Stimulated activated CD4-positive, alpha-beta T cell treated with anti-CD3 and anti-CD28 coated beads, Interleukin-15, amount 100 ng/mL, for 48 hours (primary cell): ENCODE measurements at places on chromosomes 12 and 14.

DNA sequence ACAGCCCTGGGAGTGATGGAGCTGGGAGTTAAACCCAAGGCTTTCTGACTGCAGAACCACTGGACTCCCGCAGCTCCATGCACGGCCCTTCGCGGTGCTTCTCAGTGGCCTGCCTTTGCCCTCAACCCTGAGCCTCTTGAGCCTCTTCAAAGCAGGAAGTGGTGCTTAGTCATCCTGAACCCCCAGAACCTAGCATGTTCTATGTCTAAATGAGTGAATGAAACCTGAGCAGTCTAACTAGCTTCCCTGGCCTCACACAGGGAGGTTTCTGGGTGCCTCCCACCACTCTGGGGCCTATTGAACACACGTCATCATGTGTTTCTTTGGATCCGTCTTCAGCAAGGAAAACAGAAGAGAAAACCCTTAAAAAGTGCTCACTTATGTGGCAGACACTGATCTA lies 117.9 kb upstream of the SFSWAP start:
- no peak for DNase-seq

DNA sequence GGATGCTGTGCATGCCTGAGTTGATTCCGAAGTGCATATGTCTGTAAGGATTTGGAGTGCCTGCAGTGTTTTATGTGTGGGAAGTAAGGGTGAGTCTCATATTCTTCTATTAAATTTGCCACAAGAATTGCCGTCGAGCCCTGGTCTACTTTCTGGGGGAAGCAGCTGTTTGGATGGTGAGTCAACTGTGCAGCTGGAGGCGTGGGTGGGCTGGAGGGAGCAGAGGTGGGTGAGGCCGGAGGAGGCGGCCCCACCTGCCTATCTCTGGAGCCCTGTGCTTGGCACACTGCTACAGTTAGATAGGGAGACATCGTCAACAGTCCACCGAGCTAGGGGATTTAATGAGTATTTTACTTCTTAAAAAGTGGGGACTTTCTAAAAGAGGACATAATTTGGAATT lies 9.7 kb downstream of the GLRX5 start:
- DNase-seq = no peak

DNA sequence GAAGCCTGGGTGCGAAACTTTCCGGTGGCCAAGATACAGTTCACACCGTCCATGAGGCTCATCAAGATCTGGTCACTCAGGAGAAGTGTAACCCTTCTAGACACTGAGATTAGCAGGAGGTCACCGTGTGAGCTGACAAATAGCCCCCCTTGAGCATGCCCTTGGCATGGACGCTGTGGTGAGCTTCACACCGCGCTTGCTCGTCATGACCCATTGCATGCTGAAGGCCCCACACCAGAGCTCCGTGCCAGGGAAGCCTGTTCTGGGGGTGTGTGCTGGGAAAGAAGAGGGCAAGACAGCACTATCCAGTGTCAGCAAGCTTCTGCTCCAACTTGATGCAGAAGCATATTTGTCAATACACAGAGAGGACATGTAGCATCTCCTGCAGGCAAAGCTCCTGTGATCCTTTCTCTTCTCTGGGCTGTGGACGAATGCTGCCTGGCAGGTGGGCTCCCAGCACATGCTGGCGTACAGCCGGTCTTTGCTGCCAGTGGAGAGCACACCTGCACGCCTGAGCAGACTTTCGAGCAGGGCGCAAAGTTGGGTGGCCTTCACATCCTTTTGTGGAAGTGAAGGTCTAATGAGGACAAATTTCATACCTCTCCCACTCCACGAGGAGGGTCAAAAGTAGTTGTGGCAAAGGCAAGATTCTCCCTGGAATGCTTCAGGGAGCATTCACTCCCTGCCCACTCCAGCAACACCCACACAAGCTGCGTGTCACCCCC lies 126.9 kb upstream of the FKBP4 start:
- no peak for DNase-seq

DNA sequence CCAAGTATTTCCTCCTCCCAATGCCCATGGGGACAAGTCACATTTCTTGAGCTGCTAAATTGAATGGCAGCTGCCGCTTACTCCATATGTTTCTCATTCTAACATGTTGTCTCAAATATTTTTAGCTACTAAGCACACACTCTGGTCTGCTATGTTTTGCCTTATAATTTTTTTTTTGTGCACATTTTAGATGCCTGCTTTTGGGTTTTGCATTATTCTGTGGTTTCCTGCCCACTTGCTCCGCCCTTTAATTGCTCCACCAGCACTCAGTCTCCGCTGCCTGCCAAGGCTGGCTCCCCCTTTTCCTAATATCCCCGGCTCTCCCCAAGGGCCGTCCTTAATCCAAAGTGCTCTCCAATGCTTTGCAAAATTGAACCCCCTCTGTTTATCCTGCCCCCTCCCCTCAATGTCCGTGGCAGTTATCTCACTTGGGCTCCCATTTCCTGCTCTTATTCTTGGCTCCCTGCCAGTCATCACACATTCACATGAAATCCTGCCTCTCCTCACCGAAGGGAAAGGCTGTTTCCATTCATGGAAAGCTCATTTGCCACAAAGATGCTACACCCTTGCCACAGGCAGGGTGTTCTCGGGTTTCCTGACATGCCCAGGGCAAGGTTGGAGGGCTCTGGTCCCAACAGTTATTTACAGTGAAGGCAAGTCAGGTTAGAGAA lies 79.4 kb downstream of the C12orf75 start:
- no peak for DNase-seq

DNA sequence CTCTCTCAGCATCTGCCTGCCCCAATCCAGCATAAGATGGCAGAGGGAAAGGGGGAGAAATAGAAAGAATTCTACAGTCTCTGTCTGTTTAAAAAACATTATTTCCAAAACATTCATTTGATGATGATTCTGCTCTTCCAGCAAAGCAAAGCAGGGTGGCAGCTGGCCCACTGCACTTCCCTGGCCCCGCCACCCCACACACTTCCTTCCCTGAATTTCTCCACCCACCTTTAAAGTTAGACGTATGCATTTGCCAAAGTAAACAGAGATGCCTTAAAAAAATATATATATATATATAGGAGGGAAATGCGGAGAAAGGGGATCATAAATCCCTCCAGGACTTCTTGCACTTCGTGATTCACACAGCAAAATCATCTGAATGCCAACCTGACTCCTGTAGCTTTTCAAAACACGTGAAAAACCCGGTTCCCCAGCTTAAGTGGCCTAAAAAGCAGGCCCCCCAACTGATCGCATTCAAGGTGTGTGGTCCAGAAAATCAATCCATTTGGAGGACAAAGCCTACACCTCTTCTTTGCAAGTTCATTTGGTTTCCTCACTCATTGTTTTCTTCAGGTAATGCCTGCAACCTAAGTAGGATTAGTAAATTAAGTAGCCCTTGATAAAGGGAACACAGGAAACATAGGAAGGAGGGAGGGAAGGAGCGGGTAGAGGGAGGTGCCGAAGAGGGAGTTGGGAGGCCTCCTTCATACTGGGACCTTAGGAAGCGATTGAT lies 68.8 kb downstream of the LLPH start:
- DNase-seq = no peak

- DNase-seq = no peak
These were observed 7.0 kb downstream of the ERP27 start for GRCh38 chr12:14931359-14931758.

GRCh38 chr14:68124979-68125731 lies 305.6 kb downstream of the RAD51B start:
- DNase-seq = no peak

DNA sequence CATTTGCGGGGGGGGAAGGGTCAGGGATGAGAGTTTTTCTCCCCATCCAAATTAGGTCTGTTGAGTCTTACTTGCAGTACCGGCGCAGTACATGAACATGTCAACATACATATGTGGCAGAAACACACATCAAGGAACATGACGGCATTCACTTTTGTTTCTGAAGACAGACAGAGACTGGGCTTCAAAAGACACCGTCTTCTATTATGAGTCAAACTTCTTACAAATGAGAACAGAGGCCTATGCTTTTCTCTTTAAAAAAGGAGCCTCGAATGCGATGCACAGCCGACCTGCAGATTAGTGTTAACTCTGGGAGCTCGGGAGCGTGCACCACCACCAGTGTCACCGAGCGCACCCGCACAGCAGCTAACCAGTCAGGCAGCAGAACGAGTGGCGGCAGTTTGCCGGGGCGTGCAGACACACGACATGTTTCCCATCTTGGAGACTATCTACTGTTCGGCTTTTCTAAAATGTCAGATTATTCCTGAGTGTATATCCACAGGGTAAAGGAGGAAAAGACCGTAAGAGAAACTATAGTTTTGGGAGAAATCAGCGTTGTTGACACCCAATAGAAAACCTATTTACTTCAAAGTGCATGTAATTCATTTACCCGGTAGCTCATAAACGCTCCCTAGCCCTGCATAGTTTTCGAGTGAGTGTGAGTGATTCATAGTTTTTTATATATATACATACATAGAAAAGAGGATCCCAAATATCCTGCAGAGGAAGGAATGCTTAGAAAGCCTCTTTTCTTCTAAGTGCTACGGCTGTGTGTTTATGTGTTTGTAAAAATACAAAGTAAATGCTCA lies 33.0 kb downstream of the UBR7 start:
- no peak for DNase-seq

DNA sequence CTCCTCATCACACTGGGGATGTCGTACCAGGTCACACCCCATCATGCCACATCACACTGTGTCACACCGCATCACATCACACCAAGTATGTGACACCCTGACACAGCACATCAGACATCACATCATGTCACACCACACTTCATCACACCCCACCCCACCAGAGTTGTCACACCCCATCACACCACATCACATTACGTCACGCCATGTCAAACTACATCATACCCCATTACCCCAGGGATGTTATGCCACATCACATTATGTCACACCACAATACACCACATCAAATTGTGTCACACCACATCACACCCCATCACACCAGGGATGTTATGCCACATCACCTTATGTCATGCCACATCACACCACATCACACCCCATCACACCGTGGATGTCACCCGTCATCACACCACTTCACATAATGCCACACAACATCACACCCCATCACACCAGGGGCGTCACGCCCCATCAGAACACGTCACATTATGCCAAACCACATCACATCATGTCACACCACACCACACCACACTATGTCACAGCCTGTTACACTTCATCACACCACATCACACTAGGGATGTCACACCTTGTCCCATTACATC lies 133.6 kb downstream of the TMEM121 start:
- DNase-seq = no peak

GRCh38 chr14:91254461-91254860 lies 10.0 kb upstream of the GPR68 start:
- no peak for DNase-seq

GRCh38 chr14:71918955-71919354 lies 13.3 kb upstream of the RGS6 start:
- no peak for DNase-seq

DNA sequence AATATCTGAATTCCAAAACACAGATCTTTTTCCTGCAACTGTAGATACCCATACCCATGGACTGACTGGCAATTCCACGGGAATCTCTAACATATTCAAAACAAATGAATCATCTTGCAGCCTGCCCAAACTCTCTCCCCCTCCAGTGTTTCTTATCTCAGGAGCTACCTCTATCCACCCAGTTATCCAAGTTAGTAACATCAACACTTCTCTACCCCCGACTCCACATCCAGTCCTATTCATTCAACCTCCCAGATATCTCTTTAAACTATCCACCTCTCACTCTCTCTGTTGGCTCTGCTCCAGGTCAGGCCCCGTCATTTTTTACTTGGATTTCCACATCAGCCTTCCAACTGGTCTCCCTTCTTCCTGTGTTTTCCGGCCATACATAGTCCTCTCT lies 6.7 kb upstream of the KCNH5 start:
- no peak for DNase-seq

DNA sequence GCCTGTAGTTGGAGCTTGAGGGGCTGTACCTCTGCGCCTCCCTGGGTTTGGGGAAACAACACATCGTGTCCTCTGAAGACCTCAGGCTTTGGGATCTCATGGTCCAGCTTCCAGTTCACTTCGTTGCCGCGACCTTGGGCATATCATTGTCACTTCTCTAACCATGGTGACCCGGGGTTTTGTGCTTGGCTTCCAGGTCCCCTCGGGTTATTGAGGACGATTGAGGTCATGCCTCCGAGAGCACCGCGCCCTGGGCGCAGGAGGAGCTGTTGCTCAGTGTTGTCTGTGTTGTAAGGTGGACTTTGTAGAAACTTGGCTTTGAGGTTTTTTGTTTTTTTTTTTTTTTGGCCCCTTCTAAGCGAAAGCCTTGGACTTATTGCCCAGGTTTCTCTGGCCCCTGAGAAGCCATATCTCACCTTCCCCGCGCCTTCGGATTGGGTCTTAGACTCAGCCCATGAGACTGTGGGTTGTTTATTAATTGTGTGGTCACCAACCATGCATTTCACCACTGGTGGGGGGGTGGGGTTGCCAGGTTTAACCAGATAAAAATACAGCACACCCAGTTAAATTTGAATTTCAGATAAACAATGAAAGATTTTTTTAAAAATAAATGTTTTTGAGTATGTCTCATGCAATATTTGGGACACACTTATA lies 2.6 kb downstream of the BCL7A start:
- no peak for DNase-seq

GRCh38 chr14:103112400-103113243 lies 10.6 kb upstream of the TNFAIP2 start:
- DNase-seq = no peak

DNA sequence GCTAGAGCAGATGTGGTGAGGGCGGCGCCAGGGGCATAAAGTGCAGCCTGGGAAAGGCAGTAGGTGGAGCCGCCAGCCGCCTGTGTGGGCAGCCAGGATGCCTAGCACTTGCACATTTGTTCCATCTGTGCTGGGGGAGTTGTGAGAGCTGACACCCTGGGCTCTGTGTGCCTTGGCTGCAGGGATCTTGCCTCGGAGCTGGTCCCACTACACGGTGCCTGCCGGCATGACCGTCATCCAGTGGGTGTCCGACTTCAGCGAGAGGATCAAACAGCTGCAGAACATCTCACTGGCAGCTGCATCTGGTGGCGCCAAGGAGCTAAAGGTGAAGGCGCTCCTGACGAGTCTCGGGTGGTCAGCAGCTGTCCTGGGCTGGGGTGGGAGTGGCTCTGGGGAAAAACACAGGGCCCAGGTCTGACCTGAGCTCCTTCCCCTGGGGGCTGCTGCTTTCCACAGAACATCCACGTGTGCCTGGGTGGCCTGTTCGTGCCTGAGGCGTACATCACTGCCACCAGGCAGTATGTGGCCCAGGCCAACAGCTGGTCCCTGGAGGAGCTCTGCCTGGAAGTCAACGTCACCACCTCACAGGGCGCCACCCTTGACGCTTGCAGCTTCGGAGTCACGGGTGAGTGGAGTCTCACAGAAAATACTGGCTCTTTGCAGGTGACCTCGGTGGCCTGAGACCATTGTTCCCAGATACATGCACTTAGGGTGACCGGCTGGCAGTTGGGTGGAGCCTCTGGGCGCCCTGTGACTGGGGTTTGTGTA lies 37.4 kb downstream of the HSP90AA1 start:
- DNase-seq = no peak

GRCh38 chr12:76470028-76470939 lies 89.3 kb downstream of the OSBPL8 start:
- no peak for DNase-seq

GRCh38 chr14:51650716-51651387 lies 858 bp upstream of the FRMD6 start:
- DNase-seq = no peak

DNA sequence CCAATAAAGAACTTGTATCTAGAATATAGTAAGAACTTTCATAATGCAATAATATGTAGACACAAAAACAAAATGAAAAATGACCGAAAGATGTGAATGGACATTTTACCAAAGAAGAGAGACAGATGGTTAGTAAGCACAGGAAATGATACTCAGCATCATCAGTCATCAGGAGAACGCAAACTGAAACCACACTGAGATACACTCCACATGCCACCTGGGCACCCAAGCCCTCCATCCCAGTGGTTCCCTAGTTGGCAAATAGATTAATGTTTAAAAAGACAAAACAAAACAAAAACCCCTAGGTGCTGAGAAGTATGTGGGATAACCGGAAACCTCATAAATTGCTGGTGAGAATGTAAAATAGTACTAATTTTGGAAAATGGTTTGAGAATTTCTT lies 26.8 kb upstream of the VPS33A start:
- DNase-seq = no peak
